SK-N-SH (cell line): ENCODE measurements at places on chromosomes 3 and 15. TPM values are rescaled to one million over a fixed set of nuclear protein-coding genes. Genes with fewer than 3 reads are reported as not detected.

- H3K27me3 ChIP-seq, result no peaks in the 10 kb centered on the region
- H3K4me3 ChIP-seq, result no peak overlapping the region
- H3K27ac ChIP-seq, result no peak overlapping the region
- no peaks in the 10 kb centered on the region for H3K36me3 ChIP-seq
- no peak for DNase-seq
Measured at GRCh38 chr3:20197775-20198174, 11.8 kb upstream of the SGO1 start.

GRCh38 chr3:14307656-14308302, 94.6 kb upstream of the SLC6A6 start:
- no peak for DNase-seq
- no peak overlapping the region for H3K27ac ChIP-seq
- no peak overlapping the region for H3K4me3 ChIP-seq
- peaks cover 7% of the 10 kb centered on the region for H3K27me3 ChIP-seq

DNA sequence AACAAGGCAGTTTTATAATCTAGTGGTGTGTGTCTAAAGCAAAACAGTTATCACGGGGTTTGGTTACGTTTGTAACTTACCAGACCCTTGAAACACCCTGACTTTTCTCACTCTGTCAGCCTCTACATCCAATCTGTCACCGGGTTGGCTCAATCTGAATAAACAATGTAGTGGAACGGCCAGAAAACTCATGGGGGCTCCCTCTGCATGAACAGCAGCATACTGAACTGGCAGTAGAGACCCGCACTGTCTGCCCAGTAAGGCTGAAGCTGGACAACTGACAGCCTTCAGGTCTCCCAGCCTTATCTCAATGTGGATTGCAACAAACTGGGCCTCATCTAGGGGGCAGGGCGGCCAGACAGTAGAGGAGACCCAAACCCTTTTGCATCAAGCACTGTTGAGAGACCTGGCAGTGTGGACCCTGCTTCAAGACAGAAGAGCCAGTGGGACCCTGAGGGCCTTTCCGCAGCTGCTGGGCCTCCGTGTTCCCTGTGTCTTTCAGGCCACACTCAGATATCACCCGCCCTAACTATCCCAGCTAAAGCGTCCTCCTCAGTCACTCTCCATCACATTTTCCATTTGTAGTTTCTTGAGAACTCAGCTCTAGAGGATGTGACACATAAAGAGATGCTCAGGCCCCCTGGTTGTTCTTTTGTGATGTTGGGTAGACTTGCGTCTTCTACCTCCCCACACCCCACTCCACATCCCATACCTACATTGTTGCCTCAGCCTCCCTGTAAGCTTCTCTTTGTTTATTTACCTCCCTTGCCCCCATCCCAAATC, 181.2 kb upstream of the NR2E3 start:
- H3K27me3 ChIP-seq, result no peaks in the 10 kb centered on the region
- H3K27ac ChIP-seq, result no peak overlapping the region
- DNase-seq, result no peak
- no peak overlapping the region for H3K4me3 ChIP-seq
- no peaks in the 10 kb centered on the region for H3K36me3 ChIP-seq

The CRYGS gene
- polyA plus RNA-seq, result 2.1 and 2.3 TPM in 2 replicates

- no peak for DNase-seq
- no peaks in the 10 kb centered on the region for H3K4me1 ChIP-seq
- H3K27ac ChIP-seq, result no peak overlapping the region
- no peak overlapping the region for H3K4me3 ChIP-seq
- no peaks in the 10 kb centered on the region for H3K27me3 ChIP-seq
- H3K36me3 ChIP-seq, result no peaks in the 10 kb centered on the region
Measured at GRCh38 chr3:88385090-88385489, 235.3 kb downstream of the C3orf38 start.

- H3K27me3 ChIP-seq, result no peaks in the 10 kb centered on the region
- H3K4me1 ChIP-seq, result no peaks in the 10 kb centered on the region
- no peak overlapping the region for H3K27ac ChIP-seq
Measured at GRCh38 chr3:70501561-70501960, 189.1 kb upstream of the MDFIC2 start.

- no peaks in the 10 kb centered on the region for H3K27me3 ChIP-seq
- H3K4me3 ChIP-seq, result no peak overlapping the region
- no peak for DNase-seq
- H3K36me3 ChIP-seq, result no peaks in the 10 kb centered on the region
- H3K27ac ChIP-seq, result no peak overlapping the region
Measured at GRCh38 chr3:31164381-31164780, 269.9 kb upstream of the GADL1 start.

The GATM gene
- 0.54 and 0.58 TPM in 2 replicates for polyA plus RNA-seq

The DVL3 gene
- 29.6 and 30.1 TPM in 2 replicates for polyA plus RNA-seq

The PLIN1 gene
- 0.08 TPM in 2 replicates for polyA plus RNA-seq

The MORC1 gene
- polyA plus RNA-seq, result not detected in 2 replicates

DNA sequence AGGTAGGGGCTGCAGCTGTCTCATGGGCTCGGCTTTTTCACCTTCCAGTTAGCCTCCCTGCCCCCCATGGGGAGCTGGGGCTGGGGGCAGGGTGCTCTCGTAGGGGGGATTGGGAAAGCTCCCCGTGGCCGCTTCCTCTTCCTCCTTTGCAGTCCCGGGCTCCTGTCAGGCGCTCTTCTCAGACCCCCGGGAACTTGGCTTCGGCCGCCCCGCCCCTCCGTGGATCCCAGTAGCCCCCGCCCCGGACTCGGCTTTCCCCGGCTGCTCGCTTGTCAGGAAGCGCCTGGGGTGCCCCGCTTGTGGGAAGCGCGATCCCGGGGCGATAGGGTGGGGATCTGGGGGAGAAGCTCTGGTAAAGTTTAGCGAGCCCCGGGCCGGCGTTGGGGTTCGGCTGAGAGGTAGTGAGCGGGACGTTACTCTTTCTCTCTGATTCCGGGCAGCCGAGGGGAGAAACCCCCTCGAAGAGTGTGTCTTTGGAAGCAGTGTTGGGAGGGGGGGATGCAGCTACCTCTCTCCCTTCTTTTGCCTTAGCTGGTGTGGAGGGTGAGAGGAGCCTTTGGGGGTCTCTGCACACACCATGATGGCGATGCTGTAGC, 611 bp downstream of the PIAS1 start:
- H3K27me3 ChIP-seq, result no peaks in the 10 kb centered on the region
- DNase-seq, result peak; percentile 84
- no peaks in the 10 kb centered on the region for H3K36me3 ChIP-seq
- peak overlapping the region; percentile 84 for H3K4me3 ChIP-seq
- H3K4me1 ChIP-seq, result no peaks in the 10 kb centered on the region; the same call in 1 of the 2 replicates

DNA sequence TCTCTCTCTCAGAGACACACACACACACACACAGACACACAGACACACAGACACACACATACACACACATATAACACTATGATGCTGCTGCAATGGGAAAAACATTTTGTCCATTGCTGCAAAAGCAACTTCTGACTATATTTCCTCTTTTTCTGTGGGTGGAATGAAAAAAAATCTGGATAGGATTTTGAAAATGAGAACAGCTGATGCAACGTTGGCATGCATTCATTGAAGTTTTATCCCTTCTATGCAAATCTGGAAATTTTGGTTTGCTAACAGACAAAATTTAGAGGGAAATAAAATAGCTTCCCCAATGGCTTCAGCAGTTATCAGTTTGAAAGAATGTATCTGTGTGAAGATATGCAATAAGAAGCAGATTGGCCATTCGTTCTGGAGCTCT, 763.4 kb upstream of the GRM7 start:
- H3K4me1 ChIP-seq, result no peaks in the 10 kb centered on the region
- H3K27ac ChIP-seq, result no peak overlapping the region
- H3K4me3 ChIP-seq, result no peak overlapping the region
- H3K27me3 ChIP-seq, result no peaks in the 10 kb centered on the region

The PRC1 gene
- 125 and 132 TPM in 2 replicates for polyA plus RNA-seq

DNA sequence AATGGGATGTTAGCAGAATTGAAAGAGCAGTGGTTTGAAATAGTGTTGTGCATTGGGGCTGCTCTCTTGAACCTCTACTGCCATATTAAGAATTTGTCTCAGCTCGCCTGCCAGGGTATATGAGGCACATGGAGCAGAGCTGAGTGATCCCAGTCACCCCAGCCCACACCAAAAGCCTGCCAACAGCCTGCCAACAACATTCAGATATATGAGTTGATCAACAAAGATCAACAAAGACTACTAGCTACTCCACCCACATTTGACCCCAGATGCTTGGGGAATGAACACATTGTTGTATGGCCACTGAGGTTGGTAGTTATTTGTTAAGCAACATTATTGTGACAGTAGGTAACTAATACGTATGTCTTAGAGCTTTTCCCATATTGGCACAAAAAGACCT, 570.9 kb upstream of the IL12A start:
- H3K4me3 ChIP-seq, result no peak overlapping the region
- no peaks in the 10 kb centered on the region for H3K36me3 ChIP-seq
- H3K4me1 ChIP-seq, result no peaks in the 10 kb centered on the region
- H3K27me3 ChIP-seq, result no peaks in the 10 kb centered on the region
- DNase-seq, result no peak
